ENCODE measurements at places on chromosomes 12 and 14.
A peak's percentile ranks its signal among the peaks of the same experiment; 100 is the strongest.

DNA sequence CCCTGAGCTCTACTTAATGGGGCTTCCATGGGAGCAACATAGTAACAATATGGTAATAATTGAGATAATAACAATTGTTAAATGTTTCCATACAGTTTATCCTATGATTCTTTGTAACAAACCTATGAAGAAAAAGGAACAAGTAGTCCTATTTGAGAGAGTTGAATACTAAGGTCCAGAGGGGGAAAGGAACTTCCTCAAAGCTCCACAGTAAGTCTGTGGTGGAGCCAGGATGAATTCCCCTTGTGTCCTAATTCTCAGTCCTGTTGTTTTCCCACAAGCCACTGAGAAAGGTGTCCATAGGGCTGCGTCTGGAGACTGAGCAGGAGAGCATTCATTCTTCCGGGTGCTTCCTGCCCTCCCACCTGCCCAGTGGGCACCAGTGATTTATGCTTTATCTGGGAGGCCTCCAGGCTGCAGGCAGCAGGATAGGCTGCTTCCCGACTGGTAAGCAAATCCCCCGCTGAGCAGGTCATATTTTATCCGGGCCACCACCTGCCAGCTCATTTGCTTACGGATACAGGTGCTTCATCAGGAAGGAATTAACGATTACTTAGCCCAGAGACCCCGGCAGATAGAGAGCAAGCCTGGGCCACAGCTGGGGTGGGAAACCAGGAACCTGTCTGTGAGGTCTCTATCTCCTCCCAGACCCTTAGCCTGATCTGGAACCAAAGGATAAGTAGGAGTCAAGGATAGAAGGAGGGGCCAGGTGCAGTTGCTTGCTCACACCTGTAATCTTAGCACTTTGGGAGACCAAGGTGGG is 33.9 kb upstream of the FAM222A start:
- no peak for DNase-seq

- DNase-seq = no peak
Observed at GRCh38 chr12:96400631-96401075, 414 bp upstream of the CDK17 start.

GRCh38 chr12:100435957-100436356 is 37.7 kb upstream of the NR1H4 start:
- DNase-seq = no peak

DNA sequence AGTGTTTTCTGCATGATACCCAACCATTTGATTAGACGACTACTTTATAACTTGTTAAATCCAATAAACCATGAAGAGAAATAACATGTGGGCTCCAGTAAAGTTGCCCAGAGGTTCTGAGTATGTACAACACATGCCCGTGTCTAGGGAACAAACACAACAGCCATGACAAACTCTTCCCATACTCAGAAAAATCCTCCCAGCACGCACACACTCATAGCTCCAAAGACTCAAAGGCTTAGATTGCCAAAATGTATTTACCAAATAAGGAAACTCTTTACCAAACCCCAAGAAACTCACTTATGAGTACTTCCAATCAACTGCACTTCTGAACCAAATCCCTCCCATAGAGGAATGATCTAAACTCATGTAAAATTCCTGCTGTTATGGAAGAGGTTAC is 17.3 kb downstream of the SART3 start:
- DNase-seq = no peak

DNA sequence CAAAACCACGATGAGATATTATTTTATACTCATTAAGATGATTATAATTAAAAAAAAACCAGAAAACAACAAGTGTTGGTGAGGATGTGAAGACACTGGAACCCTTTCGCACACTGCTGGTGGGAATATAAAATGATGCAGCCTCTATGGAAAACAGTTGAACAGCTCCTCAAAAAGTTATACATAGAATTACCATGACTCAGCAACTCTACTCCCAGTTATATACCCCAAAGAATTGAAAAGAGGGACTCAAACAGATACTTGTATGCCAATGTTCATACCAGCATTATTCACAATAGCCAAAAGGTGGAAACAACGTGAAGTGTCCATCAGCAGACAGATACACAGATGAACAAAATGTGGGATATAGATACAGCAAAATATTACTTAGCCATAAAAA is 53.1 kb downstream of the TAOK3 start:
- no peak for DNase-seq

- no peak for DNase-seq
Observed at GRCh38 chr12:131830914-131831571, 2.9 kb downstream of the MMP17 start.

GRCh38 chr14:101191101-101191720 is 287.7 kb upstream of the RTL1 start:
- DNase-seq = no peak

- DNase-seq = peak; percentile 33
Observed at GRCh38 chr14:81516986-81517797, 16.5 kb downstream of the SEL1L start.

GRCh38 chr14:30885840-30886740 is 11.7 kb downstream of the COCH start:
- no peak for DNase-seq

DNA sequence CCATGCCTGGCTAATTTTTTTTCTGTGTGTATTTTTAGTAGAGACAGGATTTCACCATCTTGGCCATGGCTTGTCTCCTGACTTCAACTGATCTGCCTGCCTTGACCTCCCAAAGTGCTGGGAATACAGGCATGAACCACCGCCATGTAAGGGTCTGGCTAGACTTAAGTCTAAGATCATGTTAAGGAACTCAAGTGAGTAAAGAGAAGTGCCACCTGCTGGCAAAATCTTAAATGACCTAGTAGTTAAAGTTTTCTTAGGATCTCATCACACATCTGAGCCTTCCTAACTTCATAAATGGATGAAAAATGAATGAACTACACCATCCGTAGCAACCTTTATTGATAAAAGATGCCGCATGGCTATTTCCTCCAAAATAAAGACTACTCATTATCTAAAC is 1.7 kb upstream of the C12orf56 start:
- DNase-seq = no peak

DNA sequence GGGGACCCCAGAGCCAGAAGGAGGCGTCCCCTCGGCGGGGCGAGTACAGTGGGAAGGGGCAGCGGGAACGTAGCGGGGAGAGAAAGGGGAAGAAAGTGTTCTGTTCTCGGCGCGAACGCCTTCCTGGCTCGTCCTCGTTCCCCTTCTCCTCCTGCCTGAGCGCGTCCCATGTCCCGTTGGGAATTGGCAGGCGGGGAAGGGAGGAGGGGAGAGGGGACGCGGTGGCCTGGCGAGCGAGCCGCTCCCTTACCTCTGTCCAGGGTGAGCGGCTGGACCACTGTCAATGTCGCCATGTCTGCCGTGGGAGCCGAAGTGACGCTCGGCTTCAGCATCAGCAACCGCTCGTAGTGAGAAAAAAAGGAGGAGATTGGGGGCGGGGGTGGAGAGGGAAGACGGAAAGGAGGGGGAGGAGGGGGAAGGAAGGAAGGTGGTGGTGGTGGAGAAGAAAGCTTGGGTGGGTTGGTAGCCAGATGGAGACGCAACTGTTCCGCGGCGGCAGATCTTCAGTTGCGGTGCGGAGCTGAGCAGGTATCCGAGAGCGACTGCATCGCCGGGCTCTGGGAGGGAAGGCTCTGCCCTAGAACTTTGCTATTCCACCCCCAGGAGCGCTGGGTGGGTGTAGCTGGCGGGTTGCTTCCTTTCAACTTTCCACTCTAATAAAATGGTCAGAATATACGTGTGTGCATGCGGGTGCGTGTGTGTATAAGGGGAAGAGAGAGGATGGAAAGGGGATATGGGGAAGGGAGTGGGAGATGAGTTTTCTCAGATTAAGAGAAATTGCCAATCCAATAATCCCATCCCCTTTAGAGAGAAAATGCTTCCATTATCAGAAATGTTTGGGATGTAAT is at the start of gene LIN7A:
TSS of gene LIN7A (minus strand) at position 544 of the 848 bp plus-strand sequence. CDS start at position 332, 212 bp downstream.
- DNase-seq = no peak

- no peak for DNase-seq
Observed at GRCh38 chr14:51622376-51622775, 29.3 kb upstream of the FRMD6 start.

DNA sequence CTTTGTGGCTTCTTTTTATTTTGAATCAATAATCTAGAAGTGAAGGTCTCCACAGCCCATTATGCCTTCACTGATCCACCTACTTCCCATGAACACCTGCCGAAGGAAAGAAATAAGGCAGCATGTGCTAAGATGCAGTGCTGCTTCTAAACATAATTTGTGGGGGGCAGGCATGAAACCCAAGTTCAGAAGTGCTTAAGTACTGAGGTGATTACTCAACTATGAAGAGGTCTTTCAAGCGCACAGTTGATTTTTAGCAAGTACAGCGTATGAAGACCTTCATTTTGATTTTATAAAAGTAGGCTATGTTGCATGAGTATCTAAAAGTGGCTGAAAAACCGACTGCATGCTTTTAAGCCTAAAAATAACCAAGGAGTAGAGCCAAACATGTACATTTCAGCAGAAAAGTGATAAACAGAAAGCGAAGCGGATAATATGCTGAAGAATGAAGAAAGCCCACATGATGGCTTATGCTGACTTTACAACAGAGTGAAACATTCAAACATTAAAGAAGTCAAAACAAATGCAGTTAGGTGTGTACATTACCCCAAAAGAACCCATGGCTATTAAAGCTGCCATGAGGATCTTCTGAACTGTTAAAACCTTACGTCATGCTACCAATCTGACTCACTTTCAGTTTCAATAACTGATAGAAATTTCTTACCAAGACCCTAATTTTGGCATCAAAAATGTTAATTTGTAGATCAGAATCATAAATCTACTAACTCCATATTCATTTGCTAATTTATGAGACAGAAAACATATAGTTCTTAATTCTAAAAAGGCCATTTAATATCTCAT is 29.3 kb downstream of the KICS2 start:
- no peak for DNase-seq

- DNase-seq = no peak
Observed at GRCh38 chr12:52884526-52885293, 20.2 kb downstream of the KRT8 start.

- DNase-seq = no peak
Observed at GRCh38 chr12:131922772-131923171, 6.3 kb upstream of the PUS1 start.

- no peak for DNase-seq
Observed at GRCh38 chr14:55416866-55417265, 5.2 kb upstream of the ATG14 start.

DNA sequence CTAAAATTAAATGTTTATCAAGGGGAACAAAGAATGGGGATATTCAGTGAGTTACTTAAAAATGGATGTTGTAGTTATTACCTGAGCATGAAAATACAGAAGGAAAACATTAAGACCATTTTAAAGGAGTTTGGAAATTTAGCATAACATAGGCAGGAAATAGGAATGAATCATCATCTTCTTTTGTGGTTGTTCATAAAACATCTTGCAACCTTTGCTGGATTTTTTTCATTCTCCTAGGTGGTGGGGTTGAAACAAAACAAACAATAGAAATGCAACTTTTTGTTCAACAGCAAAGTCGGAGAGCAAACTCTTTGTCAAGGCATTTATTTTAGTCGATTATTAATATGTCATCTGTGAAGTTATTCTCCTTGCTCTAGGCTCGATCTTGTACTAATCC is 275.1 kb downstream of the IPO8 start:
- DNase-seq = no peak

DNA sequence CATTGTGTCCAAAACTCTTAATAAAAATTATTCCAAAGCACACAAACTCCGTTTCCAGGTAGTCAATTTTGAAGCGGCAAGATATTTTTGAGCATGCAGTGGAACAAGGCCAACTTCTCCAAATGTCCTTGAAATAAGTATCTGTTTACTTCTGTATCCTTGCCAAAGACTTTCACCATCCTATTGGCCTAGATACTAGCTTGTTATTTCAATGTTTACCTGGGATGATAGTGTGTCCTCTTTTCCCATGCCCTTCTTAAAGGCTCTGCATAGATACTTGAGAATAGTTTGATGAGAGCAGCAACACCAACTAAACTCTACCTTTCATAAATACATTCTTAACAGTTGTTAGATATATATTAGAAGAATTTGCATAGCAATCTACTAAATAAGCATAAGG is 160.9 kb downstream of the KCNC2 start:
- no peak for DNase-seq

- DNase-seq = no peak
Observed at GRCh38 chr12:132840536-132840935, 11.9 kb upstream of the GOLGA3 start.

DNA sequence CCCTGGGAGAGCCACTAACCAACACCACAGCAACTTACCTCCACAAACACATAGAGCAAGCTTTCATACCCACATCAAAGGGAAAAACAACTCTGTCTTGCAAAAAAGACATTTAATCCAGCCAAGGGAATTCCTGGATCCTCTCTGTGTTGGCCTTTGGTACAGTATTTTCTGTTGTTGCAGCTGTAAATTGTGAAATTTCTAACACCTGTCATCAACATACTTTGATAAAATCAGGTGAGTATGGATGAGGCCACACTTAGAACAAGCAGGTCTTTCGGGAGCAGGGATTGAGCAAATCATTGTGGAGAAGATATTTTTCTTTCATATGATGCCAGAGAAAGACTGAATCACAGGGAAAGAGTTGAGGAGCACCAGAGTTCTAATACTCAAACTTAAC is 89.3 kb downstream of the SPTSSA start:
- DNase-seq = no peak

DNA sequence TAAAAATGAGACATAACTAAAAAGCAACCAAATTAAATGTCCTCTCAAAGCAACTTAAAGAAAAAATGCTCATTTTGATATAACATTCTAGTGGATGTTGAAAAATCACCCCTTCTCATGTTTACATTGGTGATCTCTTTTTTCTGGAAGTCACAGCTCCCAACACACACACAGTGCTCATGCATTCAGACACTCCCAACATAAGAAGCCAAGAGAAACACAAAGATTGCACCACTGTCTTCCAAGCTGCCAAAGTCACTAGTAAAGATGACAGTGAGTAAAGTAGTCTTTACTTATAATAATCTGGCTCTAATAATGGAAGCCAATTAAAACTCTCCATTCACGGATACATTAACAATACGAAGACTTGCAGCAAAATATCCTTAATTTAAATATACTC is 218.4 kb downstream of the NTF3 start:
- peak; percentile 33 for DNase-seq

GRCh38 chr12:8453796-8454195 is 2.0 kb upstream of the CLEC6A start:
- DNase-seq = no peak

DNA sequence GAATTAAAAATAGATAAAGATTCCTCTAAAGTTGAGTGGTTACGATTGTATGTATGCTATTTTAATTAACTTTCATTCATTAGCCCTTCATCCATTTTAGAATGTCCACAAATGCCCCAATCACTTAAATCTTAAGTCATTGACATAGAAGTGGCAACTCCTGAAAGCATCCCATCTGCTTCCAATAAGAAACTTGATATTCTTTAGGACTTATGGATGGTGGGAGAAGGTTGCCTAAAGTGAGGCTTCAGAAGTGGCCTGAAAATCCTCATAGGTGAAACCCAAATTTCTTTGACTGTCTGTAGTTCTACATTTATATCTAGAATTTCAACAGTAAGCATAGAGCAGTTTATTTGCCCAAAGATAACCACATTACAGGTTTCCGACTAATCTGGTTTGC is 161.7 kb upstream of the HMGA2 start:
- DNase-seq = no peak
